ENCODE measurements at places on chromosomes 1 and 21.
A peak's percentile ranks its signal among the peaks of the same experiment; 100 is the strongest.

- no peak for DNase-seq
These were observed 69.8 kb upstream of the DNAH14 start for GRCh38 chr1:224859651-224860050.

DNA sequence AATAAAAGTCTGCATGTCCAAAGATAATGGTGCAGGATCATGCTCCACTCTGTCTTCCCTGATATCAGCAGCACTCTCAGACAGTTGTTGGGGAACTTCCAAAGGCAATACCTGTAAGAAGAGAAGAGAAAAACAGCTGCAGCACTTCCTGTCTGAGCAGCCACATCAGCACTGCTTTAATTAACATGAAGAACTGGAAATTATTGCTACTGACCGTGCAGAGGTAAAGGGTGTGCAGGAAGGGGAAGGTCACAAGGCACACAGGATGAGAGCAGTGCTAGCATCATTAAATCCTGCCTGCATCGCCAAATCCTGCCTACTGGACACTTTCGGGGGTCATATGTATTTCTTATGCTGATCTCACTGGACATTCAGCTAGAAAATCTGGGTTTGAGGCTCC is 379.0 kb downstream of the LMX1A start:
- DNase-seq, result no peak

DNA sequence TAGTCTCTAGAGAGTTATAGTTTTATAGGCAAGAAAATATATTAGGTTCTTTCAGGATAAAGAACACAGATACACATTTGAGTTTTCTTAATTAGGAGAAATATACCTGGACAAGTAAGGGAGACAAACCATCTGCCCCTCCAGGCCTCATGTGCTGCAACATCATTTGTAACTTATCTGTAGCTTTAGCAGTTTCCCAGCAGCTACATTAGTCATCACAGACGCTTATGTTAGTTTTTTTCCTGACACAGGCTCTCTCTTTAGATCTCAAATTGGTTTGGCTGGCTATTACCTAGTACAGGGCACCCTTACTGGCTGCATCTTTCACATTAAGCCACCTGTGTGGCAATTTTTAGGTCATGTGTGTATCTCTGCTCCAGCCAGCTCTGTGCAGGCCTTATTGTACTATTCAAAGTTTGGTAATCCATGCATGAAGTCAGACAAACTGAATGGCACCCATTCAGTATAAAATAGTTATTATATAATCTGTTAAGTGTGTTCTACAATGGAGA is 25.9 kb downstream of the GNPAT start:
- no peak for DNase-seq

GRCh38 chr1:117632269-117633067 is 26.6 kb downstream of the TENT5C start:
- no peak for DNase-seq

- no peak for DNase-seq
These were observed 31.4 kb downstream of the STPG1 start for GRCh38 chr1:24382165-24382577.

GRCh38 chr1:201551877-201552731 is 13.2 kb downstream of the NAV1 start:
- DNase-seq, result peak; percentile 78

- no peak for DNase-seq
These were observed 38.5 kb downstream of the CAMTA1 start for GRCh38 chr1:6823793-6824192.

DNA sequence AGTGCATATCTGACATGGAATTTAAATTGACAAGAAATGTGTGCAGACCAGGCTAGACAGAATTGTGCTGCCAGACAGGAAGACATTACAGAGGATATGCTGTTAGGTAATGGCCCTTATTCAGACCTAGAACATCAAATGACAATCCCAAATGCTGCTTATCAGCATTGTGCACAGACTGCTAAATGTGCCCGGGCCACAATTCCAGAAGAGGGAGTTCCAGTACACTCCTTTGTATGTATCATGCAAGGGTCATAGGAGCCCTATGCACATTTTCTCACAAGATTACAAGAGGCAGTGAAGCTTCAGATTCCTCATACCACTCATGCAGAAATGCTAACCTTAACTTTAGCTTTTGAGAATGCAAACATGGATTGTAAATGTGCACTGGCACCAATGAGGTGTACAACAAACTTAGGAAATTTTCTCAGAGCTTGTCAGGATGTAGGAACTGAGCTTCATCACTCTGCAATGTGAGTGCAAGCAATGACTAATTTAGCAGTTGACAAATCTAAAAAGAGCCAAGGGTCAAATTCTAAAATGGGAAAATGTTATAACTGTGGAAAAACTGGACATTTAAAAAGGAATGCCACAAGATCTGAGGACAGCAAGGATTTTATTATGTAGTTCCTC is 273.5 kb downstream of the COL11A1 start:
- DNase-seq, result peak; percentile 34

GRCh38 chr1:156912861-156913808 is 7.3 kb upstream of the LRRC71 start:
- DNase-seq, result no peak

DNA sequence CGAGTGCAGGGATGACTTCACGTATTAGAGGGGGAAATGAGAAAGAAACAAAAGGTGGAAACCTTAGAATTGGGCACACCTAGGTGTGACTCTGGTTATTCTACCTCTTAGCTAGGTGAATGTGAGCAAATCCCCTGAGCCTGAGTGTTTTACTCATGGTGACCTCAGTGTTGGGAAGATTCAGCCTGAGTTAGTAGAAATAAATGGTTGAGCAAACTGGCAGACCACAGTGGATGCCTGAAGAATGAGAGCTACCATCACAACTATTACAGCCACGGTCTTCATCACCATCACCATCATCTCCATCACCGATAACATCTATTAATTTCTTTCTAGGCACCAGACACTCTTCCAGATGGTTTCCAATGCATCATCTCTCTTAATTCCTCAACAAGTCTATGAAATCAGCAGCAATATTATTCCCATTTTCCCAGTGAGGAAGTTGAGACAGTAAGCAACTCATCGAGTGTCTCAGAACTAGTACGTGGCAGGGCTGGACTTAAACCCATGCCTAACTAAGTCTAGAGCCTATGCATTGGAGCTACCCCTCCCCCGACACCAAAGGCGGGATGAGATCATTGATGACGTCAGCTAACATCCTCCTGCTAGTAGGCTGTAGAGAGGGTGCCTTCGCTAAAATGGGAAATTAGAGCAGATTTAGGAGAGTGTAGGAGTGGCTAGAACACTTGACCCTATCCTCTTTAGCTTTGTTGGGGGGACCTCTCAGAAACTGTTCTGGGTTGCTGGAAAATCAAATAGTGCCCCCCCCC is 7.9 kb upstream of the KAZN start:
- DNase-seq, result peak; percentile 32

GRCh38 chr1:108747171-108747850 is 837 bp downstream of the STXBP3 start:
- DNase-seq, result peak; percentile 80

GRCh38 chr1:82030830-82031229 is 230.1 kb downstream of the ADGRL2 start:
- DNase-seq, result no peak

- DNase-seq, result no peak
These were observed 4.4 kb downstream of the HPCA start for GRCh38 chr1:32890516-32891240.

DNA sequence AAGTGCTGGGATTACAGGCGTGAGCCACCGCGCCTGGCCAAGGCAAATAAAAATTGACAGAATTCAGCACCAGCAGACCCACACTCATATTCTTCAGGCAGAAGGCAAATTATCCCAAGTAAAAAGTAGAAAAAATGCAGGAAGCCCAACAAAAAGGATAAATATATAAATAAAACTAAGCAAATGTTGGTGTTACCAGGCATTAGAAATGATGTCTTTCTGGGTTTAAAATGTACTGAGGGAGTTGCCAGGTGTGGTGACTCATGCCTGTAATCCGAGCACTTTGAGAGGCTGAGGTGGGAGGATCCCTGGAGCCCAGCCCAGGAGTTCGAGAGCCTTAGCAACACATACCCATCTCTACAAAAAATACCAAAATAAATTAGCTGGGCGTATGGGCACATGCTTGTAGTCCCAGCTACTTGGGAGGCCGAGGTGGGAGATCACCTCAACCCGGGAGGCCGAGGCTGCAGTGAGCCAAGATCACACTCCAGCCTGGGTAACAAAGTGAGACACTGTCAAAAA is 6.3 kb downstream of the INTS11 start:
- peak; percentile 90 for DNase-seq

DNA sequence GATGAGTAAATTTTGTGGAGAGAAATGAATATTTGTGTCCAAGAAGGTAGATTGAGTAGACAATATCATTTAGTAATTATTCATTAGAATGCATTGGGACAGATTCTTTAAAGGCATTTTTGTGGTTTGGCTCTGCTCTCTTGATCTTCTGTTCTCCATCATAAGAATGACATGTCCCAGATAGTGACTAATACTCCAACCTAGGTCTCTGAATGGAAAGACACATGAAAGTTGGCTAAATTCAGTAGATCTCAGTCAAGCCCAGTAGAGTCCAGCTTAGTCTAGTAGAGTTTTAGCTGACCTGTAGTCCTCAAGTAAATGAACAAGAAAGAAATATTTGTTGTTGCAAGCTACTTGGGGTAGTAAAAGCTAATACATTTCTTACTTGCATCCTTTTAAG is 61.8 kb upstream of the DNAH14 start:
- peak; percentile 14 for DNase-seq

DNA sequence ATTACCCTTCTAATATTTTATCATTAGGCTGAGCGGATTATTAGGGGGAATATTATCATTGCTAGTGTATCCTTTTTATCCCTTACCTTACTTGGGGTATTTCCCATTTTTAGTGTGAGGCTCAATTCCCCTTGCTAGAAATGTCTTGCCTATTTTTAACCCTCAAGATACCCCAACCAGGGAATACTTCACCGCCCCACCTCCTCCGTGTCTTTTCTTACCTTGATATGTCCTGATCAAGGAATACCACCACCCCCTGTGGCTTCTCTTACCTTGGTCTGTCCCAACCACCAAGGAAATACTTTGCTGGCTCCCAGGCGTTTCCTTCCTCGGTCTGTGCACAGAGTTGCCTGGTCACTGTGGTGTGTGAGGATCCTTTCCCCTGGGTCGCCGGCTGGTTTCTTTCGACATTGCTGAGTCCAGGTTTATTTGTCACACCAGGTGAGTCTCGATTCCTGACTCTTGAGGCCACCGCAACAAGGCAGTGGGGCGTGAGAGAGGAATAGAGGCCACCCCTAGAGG is 57.8 kb downstream of the SERINC2 start:
- no peak for DNase-seq

- no peak for DNase-seq
These were observed 9.2 kb upstream of the TRAF3IP3 start for GRCh38 chr1:209746451-209747165.

DNA sequence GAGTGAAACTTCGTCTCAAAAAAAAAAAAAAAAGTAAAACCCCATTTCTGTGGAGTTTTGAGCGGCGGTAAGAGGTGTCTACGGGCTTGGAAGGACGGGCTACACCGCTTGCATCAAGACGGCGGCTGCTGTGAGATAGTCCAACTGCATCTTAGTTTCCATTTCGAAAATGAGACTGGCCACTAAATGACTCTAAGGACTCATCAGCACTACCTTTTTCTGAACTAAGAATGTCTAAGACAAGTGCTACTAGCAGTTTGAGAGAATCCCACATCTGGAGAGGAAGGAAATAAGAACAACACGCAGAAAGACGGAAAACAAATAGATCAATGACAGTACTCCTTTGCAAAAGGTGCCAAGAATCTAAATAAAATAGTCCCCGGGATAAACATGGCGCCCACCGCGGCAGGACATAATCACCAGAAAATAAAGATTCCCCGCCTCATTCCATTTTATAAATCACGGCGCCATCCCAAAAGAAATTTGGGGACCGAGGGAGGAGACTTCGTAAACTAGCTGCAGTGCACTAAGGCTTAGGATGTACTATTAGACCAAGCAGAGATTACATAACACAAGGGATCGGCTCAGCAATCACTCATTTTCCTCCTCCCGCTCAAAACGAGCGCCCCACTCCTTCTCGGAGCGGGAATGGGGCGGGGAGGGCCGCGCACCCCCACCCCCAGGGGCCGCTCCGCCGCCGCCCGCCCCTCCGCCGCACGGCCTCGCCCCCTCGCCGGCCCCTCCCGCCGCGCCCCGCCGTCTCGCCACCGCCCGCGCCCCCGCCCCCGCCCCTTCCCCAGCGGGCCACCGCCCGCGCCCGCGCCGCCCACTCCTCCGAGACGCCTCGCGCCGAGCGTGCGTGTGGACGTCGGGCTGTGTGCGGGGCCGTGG is 1.1 kb downstream of the POGZ start:
- DNase-seq, result peak; percentile 92

DNA sequence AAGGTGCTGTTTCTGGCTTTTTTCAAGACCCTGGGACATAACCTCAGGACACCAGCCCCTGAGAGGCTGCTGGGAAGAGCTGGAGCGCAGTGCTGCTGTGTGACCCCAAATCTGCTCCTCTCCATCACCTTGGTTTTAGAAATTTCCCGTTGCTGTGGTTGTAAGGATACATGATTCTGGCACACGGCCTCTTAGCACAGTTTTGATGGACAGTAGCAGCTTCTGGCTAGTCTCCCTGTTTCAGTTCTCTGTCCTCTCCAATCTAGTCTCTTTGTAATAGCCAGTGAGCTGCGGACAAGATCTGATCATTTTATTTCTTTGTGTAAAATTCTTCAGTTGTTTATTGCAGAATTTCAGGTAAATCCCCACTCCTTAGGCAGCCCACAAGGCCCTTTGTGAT is 3.1 kb downstream of the CLIC6 start:
- no peak for DNase-seq

- DNase-seq, result no peak
These were observed 53.9 kb upstream of the FBXO28 start for GRCh38 chr1:224059897-224060427.

GRCh38 chr1:234970731-234971476 is 157.7 kb downstream of the TOMM20 start:
- DNase-seq, result peak; percentile 99

GRCh38 chr21:32003411-32003810 is 130.6 kb downstream of the HUNK start:
- DNase-seq, result peak; percentile 10

DNA sequence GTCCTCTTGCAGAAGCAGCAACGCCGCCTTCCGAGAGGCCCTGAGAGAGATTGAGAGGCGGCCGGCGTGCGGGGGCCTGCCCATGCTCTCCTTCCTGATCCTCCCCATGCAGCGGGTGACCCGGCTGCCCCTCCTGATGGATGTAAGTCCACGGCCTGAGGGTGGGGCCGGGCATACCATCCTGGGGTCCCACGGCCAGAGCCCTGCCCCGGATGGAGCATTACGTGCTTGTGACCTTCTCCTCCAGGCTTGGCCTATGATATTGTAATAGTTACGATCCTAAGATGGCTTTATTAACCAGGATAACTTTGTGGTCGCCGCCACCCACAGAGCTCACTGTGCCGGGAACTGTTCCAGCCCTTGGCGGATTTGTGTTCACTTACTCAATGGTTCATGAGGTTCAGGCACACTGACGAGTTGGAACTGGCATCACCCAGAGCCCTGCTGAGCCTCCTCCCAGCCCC is 18.9 kb downstream of the ARHGEF16 start:
- peak; percentile 91 for DNase-seq

DNA sequence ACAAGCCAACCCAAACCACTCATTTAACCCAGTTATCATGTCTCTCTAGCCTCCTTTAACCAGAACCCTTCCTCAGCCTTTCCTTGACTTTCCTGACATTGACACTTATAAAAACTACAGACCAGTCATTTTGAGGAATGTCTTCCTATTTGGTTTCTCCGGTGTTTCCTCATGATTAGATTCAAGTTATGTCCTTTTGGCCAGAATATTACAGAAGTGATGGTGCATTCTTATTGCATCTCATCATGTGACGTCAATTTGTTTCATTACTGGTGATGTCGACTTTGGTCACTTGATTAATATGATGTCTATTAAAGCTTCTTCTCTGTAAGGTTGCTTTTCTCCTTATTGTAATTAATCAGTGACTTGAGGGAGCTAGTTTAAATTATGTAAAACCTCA is 6.1 kb upstream of the RCSD1 start:
- no peak for DNase-seq

Measured in fibroblast of skin of right quadriceps (primary cell).